ENCODE measurements at places on chromosomes 11 and 22.

- no peak for DNase-seq
These were observed 60.9 kb upstream of the EED start for GRCh38 chr11:86183694-86184093.

- DNase-seq = no peak
These were observed 5.4 kb downstream of the PDE2A start for GRCh38 chr11:72668629-72669347.

- peak; percentile 92 for DNase-seq
These were observed at the start of gene PSMA1 for GRCh38 chr11:14519917-14520746. TSS of gene PSMA1 (minus strand) at chr11:14520386. CDS start at chr11:14520299, 87 bp downstream.

DNA sequence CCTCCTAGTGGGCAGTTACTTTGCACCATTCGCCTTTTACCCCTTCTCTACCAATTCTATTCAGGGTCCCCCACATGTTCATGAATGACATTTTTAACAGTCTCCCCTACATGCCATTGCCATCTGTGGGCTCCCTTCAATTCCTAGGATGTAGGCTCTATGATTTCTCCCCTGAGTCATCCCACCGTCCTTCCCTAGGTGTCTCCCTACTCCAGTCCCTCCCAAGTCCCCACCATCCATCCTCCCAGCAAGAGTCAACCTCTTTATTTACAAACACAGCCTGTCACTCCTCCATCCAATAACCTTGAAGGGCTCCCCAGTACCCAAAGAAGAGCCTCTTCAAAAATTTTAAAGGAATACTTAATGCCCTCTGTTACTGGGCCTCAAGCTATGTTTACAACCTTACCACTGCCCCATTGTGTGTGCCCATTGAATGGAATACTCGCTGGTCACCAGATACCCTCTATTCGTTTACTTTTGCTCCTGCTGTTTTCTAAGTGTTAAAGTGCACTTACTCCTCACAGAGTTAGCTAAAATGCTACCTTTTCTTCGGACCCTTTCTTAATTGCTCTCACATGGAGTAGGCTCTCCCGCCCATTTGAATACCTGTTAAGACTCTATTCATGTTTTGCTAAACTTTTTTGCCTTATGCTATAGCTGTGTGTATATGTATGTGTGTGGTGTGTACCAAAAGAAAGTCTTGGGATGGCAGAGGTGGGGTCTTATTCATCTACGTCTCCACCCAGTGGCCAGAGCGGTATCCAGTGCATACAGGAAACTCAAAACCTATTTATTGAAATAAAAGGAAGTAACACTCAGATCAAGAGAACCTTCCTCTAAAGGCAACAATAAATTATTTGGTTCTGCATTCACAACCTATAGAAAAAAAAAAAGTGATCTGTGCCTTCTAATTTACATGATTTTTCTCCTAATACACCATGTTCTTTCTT is 235.8 kb upstream of the CCDC90B start:
- no peak for DNase-seq

DNA sequence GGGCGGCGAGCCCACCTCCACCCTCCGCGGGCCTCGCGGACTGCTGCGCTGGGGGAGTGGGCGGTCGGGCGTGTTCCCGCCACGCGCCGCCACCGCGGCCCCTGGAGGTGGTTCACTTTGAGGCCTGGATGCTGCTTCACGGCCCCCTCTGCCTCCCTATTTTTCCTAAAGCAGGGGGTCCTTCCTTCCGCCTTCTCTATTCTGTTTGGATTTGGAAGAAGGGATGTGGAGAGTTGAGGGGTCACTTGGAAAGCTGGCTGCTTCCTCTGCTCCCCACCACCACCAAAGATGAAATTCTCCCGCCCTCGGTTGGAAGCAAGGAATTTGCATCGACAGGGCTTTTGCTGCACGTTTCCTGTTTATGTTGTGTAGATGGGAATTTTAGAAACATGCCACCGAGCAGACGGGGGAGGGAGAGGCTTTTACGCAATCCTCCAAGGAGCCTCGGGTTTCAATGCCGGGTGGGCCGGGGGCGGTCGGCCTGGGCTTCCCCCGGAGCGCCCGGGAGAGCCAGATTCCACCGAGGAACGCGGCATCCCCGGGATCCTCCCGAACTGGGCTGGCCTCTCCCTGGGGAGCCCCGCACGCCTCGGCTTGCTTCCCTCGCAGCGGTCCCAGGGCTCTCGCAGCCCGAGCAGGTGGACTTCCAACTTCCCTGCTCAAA is 403 bp upstream of the SBF2 start:
- DNase-seq = peak; percentile 53

DNA sequence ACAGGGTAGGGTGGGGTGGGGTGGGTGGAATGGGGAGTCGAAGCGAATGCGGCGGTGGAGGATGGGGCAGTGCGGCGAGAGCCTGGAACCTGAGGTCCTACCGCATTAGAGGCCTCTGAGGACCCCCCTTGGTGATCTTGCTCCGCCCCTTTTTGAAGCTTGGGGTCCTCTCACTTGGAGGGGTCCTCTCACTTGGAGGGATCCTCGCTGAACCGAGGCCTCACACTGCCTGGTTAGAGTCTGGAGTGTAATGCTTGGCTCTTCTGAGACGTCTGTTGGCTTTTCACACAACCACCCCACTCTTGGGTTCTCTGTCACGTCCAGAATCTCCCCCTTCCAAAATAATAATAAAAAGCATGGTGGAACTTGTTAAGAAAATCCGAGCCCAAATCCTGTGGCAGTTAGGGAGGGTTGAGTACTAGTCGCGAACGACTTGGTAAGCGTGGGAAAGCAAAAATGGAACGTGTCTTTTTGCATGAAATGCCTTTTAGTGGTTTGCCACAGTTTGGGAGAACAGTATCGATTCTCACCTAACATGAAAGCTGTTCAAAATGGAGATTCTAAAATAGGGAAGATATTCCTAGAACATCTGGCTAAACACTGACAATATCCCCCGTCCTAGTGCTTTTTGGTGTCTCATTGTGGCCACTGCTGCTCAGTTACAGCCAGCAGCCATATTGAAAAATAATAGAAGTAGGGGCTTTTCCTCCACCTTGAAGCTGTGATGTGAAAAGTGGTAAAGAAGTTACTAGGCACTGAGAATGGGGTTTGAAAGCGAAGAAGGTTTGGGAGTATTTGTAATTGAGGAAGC is 822 bp downstream of the RBX1 start:
- DNase-seq = no peak

DNA sequence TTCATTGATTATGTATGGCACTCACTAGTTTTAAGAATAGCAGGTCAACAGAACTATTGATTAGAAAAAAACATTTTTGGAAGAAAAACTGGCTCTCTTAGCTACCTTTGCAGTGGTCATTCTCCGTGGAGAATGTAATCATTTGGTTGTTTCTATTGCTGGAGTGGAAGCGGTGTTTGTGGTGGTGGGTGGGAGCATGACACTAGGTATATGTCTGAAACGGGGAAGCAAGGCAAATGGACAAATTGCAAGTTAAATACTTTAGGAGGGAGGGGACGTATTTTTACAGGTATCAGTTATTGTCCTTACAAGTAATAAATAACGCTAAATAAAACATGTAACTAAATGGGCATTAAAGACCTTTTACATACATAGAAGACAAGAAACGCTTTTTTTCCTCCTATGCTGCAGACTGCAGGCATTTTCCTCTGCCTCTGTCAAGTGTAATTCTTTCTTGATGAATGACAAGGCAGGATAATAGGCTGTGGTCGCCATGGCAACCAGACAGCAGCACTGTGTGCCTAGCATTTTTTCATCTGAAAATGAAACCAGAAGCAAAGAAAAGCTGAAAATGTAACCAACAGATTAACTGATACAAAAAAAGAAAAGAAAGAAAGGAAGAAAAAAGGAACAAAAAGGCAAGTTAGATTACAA is 46.2 kb downstream of the BLID start:
- peak; percentile 56 for DNase-seq

- DNase-seq = no peak
These were observed 13.2 kb downstream of the CARS1 start for GRCh38 chr11:3044004-3044403.

DNA sequence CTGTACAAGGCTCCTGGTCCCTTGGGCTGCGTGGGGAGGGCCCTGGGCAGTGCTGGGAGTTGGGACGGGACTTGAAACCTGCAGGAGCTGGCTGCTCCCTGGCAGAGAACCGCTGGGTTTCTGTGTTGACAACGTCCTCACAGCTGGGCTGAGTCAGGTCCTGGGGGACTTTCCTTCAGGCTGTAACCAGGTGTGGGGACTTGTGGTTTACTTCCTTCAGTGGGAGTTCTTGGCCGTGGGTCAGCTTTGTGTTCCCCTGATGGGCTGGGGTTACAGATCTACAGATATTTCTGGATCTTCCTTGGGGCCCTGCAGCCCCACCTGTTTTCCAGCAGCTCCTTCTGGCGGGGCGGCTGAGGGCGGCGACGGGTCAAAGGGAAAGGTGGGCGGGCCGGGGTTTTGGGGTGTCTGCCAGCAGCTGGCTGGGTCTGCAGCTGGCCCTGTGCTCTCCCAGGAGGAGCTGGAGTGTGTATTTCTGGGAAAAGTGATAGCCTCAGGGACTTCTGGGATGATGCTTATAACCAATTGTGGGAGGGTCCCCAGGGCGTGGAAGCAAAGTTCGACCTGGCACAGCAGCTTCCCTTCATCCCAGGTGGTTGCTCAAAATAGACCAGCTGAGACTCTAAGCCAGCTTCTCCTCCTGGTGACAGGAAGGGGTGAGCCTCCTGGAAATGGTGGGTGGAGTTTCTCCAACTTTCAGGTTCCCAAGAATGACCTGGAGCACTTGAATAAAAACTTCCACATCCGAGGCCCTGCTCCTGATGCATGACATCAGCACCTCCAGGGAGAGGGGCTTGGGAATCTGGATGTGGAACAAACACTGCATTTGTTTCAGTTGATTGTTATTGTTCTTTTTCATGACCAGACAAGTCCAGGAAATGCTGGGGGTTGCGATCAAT is 19.1 kb downstream of the ST14 start:
- no peak for DNase-seq

- no peak for DNase-seq
These were observed 118.8 kb downstream of the NXPE2 start for GRCh38 chr11:114796954-114797721.

DNA sequence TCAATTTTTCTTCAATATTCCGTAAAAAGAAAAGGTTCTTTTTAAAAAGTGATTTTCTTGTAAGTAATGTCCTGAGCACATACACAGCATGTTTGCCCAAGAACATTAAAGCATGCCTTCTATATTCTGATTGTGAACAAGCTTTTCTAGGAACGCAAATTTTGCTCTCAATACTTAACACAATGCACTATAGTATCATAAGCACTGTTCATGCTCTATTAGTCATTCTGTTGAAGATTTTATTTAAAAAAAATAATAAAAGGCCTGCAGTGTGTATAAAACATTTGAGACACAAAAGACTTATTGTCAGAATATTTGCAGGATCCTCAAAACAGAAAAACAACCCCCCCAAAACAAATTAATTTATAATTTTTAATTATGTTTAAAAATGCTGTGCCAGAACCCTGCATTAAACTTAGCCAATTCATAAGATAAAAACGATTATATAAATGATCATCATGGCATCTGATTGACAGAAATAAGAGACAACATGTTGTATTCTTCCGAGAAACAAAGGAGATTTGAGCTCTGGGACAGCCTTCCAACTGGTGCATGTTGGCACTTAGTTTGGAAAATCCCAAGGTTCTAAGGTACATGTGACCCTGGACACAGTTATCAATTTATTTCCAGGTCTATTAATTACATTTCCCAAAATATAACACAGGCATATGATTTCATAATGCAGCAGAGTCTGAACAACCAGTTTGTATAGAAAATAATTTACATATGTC is 13.1 kb downstream of the MTMR2 start:
- peak; percentile 85 for DNase-seq

DNA sequence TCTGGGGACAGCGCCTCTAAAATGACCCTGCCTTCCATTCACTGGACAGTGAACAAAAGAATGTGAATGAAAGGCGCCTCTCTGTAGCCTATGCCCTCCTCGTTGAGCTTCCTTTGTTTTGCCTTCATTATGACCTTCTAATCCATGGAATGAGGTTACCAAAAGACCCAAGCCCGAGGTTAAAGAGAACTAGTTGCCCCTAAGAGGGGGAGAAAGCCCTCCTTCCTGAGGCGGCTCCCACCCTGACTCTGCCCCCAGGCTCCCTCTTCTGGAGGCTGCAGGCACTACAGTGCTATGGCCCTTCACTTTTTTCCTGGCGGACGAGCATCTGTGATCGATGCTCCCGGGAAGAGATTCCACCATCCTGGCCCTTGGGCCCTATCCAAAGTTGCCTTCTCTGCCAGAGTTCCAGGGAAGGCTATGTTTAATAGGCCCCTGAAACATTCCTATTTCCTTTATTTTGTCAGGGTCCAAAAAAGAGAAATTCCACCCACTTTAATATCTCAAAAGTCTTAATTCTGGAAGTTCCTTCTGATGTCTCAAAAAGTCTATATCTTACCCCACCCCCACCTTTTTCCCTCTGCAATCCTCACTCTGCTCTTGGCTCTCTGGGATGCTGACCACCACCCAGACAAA is 147.3 kb downstream of the FEZ1 start:
- peak; percentile 44 for DNase-seq

DNA sequence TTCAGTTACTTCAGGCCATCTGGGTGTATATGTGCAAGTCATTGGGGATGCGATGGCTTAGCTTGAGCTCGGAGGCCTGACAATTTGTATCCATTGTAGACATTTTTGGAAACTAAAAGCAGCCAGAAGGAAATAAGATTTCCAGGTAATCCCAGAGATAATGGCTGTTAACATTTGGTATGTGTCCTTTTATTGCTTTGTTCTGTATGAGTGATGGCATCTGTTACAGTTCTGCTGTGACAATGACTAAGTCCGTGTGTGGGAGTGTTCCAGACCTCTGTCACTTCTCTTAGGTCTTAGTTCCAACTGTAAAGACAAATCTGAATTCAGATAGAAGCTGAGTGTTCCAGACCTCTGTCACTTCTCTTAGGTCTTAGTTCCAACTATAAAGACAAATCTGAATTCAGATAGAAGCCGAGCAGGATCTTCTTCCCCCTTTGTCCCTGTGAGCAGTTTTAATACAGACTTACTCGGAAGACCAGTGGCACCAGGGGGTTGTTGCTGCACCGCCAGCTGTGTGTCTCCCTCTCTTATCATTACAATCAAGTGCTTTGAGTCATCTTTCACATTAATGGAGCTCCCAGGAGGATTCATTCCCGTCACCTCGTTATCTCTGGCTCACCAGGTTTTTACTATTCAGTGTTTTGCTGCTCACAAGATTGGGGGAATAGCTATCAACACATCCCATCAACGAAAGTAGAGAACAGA is 190.9 kb upstream of the SORL1-AS1 start:
- no peak for DNase-seq

DNA sequence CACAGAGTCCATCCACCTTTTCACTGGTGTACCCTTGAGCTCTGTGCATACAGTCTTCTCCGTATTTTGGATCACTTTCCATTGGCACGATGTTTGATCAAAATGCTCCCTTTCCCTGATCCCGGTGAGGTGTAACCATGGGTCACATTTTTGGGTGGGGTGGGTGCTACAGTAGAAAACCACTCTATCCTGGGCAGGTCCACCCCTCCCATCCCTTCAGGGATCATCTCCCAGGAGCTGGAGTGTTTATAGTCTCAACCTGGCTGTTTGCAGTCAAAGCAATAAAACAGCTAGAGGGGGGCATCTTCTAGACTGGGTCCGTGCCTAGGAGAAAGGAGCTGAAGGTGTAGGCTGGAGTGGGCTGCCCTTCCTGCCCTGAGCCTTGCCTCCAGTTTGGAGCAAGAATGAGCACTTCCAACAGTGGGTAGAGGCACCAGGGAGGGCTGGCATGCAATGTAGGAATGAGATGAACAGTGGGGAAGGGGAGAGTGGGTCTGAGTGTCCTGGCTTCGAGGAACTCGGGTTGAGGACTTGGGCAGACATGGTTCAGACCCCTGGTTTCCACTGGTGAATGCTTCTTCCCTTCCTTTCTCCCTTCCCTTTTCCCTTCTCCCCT is 38.8 kb downstream of the RNF141 start:
- no peak for DNase-seq

Measured in foreskin melanocyte (primary cell).